ENCODE measurements at places on chromosomes 5 and 9.
A peak's percentile ranks its signal among the peaks of the same experiment; 100 is the strongest.

- peak; percentile 7 for DNase-seq
These were observed 54.0 kb upstream of the FCN1 start for GRCh38 chr9:134971696-134972095.

DNA sequence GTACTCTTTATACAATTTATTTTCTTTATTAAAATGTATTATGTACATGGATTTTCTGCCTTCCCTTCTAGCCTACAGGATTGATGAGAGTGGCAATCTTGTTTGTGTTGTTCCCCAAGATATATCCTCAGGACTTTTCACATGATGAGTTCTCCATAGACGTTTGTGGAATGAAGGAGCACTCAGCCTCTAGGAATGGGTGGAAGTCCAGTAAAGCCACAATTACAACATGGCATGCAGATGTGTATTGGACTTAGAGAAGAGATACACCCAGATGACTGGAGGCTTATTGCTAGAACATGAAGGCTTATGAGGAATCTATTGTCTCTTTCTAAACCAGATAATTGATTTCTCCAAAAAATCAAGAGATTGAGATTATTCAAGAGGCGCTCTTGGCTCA, 8.2 kb upstream of the DOCK2 start:
- no peak for DNase-seq

DNA sequence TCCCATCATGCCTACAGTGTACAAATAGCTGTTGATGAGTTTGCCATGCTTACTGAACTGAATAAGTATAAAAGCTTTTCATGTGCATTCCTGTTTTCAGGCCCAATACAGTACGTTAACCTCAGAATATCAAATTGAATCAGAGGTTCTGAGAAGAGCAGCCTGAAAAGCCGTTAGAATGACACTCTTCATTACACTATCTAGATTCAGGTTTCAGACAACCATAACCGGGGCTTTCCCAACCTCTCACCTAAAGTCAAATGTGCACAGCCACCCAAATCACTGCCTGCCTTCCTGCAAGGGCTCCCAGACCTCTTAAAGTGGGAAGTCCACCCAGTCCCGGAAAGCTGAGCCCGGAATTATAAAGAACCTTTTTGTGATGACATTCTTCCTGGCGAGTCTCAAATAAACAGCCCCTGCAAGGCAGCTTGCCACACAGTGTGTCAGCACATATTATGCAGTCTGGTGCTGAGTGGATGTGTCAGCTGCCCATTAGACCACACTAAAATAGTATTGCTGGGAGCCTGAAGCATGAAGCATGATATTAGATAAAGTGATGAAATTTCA, 245.8 kb downstream of the TLE4 start:
- DNase-seq, result no peak

DNA sequence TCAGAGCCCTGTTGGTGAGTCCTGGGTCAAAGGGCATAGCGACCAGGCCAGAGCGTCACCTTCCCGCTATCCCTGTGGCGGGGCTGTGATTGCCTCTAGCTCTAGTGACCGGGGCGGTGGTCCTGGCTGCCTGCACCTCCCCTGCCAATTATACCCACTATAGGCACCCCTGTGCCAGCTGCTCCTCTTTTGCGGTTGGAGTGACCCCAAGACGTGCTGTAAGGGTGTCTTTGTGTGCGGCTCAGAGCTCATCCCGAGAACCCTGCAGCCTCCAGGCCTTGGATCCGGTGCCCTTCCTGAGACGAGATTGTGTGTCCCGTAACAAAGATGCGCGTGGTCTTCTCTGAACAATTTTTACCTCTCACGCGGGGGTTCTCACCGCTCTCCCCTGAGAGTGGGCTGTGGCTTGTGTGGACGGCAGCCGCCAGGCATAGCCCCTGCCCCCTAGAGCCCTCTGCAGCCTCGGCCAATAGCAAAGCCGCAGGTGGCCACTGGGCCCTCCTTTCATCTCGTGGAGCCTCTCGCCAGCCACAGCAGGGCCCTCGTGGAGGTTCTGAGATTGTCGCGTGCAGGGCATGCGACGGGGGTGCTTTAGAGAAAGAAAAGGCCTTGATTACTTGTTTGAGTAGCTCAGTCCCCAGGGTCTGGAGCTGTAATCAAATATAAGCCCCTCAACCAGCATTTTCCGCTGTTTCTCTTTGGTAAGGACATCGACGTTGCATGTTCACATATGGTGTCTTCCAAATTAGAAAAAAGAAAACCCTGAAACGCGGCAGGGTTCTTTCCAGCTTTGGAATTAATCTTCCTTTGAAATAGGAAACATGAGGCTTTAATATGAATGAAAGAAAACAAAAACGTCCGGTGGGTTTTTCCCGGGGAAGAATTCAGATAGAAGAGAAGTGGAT, 10.7 kb downstream of the NKD2 start:
- peak; percentile 33 for DNase-seq

DNA sequence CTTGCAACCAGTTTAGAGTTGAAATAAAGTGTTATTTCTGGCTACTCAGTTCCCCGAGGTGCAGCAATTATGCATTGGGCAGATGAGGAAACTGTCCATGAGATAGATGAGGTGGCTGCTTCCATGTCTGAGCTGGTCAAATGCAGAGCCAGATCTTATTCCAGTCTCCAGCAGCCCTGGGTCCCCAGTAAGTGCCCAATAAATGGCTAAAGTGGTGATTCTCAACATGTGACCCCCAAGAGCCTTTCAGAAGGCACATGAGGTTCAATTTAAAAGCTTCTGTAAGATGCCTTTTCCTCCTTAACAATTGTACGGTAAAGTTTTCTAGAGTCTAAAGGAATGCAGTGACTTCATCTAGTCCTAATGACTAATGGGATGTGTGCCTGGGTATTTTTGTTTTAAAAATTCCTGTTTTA, 17.5 kb downstream of the ATOX1 start:
- DNase-seq, result no peak

GRCh38 chr9:13939701-13940490, 374.0 kb downstream of the NFIB start:
- DNase-seq, result no peak

DNA sequence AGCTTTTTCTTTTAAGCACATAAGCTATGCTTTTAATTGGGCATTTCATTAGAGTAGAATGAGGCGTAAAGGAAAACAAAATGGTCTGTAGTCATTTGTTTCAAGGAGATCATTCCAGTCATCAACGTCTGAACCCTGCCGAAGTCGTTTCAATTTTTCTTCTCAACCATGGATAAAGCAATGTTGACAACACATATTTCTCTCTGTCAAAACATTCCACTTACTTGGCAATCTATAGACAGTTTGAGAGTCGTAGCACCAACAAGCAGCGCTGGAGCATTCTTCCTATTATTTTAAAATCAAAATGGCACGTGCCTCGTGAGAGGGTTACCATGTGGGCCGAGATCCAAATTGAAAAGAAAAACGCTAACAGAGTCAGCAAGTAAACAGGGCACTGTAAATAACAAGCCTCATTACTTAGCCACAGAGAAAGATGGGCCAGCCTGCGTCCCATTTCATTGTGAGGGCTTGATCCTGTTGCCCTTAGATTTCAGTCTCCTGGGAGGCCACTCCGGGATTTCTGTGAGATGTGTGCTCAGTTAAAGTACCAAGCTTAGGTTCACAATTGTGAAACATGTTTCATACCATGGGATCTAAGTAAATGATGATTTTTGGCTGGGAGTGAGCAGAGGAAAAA, 422.9 kb downstream of the DTWD2 start:
- DNase-seq, result no peak

- no peak for DNase-seq
These were observed 565.7 kb upstream of the WWC1 start for GRCh38 chr5:167725741-167726140.

Data from lower lobe of right lung (tissue), 2 donors.